ENCODE measurements at places on chromosomes 4 and X.
A peak's percentile ranks its signal among the peaks of the same experiment; 100 is the strongest.

- DNase-seq, result no peak
Measured at GRCh38 chr4:3512279-3512678, 19.9 kb downstream of the LRPAP1 start.

DNA sequence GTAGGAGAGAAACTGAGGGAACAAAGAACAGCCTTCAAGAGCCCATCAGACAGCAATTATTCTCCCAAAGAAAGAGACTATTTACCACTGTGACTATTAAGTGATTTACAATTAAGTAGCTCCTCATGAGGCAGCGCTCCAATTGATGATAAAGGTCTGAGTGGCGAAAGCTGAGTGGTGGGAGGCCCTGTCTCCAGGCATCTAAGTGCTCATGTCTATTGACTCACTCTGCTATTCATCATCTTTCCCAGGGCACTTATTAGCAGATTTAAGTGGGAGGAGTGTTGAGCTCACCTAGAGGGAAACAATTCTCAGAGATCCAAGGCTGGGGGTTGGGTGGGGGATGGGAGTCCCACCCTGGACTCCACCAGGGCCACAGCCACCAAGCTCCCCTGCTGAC is 23.3 kb downstream of the AMER1 start:
- peak; percentile 11 for DNase-seq

DNA sequence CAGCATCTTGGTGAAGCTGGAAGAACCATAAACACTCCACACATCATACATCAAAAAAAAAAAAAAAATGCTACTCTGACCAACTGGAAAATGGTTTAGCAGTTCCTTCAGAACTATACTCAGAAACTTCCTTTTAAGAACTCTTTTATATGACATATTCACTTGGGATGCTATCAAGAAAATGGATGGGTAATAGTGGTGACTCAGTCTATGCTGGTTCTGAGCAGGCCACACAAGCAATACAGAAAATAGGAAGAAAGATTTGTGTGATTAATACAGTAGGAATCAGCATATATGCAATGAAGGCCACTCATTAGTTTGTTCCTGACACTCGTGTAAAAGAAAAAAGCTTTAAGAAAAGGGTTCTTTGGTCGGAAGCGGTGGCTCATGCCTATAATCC is 123.5 kb upstream of the FAT4 start:
- DNase-seq, result no peak

DNA sequence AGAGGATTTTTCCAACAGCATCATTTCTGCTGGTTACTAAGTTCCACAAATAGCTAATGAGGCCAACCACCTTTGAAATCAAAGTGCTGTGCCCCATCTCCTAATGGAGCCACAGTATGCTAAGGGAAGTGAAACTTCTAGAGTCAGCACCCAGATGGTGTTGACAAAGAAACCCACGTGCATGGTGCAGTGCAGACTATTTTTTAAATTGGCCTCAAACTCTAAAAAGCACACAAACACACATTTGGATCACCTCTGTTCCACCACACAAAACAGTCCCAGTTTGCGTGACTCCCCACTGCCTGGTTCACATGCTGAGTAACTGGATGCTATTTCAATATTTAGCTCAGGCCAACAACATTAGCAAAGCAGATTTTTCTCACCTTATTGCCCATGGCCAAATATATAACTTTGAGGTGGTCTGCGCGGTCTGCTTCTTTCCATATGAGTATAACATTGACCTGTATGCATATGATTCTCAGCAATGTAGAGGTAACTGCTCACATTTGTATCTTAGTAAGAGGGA is 69.9 kb downstream of the AMELX start:
- no peak for DNase-seq

- peak; percentile 69 for DNase-seq
Measured at GRCh38 chrX:23742174-23742696, 841 bp downstream of the ACOT9 start.

- DNase-seq, result peak; percentile 90
Measured at GRCh38 chr4:78545275-78546246, 6.0 kb upstream of the ANXA3 start.

DNA sequence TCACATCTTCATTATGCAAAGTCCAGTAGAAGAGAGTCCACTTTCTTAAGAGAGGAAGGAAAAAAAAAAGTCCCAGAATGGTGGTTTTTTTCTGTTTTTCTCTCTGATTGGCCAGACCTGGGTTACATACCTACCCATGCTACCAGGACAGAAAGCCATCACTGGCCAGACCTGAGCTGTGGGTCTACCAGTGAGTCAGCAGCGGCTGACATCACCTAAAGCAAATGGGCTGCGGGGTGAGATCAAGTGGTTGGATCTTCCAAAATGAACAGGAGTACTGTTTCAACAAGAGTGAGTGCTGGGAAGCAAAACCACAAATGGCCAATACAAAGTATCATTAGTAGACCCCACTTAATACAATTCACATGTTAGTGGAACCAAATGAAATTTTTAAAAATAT is 1.6 kb upstream of the NDST3 start:
- DNase-seq, result no peak

- peak; percentile 46 for DNase-seq
Measured at GRCh38 chrX:48957477-48957826, at the start of gene OTUD5. TSS of gene OTUD5 (minus strand) at chrX:48957607. CDS start at chrX:48957570, 37 bp downstream.

DNA sequence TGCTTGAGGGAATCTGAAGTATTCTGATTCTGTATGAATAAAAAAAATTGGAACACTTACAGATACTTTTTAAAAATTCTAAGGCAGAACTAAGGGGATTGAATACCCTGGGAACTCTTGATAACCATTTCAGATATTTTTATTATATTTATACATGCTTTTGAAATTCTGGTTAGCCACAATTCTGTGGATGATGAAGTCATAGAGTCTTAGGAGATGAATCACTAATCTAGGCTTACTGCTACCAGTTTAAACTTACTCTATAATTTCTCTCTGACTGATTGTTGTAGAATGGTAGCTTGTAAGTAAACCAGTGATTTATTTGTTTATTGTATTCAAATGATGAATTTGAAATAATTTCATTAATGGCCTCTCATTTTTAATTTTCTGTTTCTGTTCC is 11.4 kb upstream of the SLAIN2 start:
- no peak for DNase-seq

- DNase-seq, result no peak
Measured at GRCh38 chr4:137700072-137700471, 167.8 kb upstream of the PCDH18 start.

DNA sequence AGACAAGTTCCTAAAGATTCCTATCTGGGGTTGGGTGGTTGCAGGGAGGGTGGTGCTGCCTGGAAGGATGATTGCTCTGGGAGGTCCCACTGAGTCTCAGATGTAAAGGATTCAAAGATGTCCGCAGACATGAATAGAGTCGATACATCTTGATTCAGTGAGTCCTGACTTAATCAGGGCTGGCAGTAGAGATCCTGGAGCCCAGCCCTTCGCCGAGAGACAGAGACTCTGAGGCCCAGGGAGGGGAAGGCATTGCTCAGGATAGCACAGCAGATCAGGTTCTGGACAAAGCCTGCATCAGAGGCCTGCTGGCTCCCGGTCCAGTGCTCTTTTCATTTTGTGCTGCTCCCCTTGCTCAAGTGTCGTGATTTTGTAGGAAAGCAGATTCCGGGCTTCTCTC is 21.7 kb downstream of the PJA1 start:
- no peak for DNase-seq

DNA sequence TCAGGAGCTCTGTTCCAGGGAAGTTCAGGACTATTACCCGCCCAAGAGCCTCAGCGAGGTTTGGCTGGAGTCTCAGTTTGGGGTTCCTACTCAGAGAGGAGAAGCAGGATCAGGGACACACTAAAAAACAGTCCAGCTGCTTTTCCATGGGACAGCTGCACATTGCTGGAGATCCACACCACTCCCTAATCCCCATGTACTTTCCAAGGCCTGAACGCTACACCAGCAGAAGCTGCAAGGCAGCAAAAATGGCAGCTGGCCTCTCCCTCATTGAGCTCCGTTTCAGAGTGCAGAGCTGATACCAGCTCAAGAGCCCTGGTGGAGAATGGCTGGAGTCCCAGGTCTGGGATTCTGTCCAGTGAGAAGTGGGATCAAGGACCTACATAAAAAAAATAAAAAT is 551.2 kb upstream of the PABPC5 start:
- DNase-seq, result no peak

GRCh38 chr4:54940996-54941865 is 184.2 kb downstream of the KDR start:
- no peak for DNase-seq

GRCh38 chr4:151067316-151067970 is 32.0 kb upstream of the RPS3A start:
- DNase-seq, result no peak

GRCh38 chrX:110402850-110403221 is 44.2 kb downstream of the RTL9 start:
- no peak for DNase-seq

DNA sequence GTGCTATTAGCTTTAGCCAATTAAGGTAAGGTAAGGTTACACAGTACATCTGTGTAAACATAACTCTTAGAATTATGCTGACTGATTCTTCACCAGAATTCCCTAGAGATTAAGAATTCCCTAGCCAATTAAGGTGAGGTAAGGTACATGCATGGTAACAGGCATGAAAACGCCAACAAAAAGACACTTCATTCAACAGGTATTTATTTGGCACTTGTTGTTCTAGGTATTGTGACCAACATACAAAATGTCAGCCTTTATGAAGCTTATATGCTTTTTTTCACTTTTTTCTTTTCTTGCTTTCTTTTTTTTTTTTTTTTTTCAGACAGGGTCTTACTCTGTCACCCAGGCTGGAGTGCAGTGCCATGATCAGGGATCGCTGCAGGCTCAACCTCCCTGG is 47.2 kb downstream of the EDNRA start:
- DNase-seq, result no peak

DNA sequence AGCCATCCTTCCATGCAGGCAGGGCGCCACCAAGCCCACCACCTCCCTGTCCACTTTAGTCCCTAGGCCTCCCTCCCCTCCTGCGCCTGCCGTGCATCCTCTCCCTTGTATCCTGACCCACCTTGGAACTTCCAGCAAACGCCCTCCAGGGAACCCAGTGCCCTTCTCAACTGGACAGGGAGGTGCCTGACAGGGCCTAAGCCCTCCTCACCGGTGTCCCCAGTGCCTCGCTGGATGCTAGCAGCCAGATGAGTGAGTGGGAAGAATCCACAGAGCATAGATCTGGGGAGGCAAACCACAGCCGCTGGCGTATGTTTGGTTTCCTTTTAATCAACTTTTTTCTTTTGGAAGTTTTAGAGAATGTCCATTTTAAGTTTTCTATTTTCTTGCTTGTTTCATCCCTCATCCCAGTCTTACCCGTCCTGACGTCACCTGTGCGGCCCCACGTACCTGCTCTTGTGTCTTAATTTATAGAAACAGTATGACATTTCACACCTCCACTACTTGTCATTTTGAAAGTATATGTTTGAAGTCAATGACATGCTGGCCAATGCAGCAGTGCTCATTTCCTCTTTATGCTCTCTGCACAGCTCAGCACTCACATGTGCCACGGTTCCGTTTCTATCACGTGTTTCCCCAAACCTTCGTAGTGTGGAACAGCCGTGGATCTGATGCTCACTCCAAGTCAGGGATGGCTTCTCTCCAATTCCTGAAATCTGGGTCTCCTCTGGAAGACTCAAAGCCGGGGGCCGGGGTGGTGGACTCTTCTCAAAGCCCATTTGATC is 3.4 kb upstream of the HMX1 start:
- DNase-seq, result no peak

DNA sequence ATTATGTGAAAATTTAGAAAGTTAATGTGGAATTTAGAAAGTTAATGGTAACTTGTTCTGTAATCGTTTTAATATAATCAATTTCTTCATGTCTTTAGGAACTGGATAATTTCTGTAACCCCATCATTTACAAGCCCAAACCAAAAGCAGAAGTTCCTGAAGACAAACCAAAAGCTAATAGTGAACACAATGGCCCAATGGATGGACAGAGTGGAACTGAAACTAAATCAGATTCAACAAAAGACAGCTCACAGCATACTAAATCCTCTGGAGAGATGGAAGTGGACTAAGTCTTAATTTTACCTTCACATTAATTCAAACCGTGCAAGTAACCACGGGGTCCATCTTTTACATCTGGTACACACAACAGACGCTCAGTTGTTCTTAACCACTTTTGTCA is 48.1 kb upstream of the PLK4 start:
- DNase-seq, result no peak

DNA sequence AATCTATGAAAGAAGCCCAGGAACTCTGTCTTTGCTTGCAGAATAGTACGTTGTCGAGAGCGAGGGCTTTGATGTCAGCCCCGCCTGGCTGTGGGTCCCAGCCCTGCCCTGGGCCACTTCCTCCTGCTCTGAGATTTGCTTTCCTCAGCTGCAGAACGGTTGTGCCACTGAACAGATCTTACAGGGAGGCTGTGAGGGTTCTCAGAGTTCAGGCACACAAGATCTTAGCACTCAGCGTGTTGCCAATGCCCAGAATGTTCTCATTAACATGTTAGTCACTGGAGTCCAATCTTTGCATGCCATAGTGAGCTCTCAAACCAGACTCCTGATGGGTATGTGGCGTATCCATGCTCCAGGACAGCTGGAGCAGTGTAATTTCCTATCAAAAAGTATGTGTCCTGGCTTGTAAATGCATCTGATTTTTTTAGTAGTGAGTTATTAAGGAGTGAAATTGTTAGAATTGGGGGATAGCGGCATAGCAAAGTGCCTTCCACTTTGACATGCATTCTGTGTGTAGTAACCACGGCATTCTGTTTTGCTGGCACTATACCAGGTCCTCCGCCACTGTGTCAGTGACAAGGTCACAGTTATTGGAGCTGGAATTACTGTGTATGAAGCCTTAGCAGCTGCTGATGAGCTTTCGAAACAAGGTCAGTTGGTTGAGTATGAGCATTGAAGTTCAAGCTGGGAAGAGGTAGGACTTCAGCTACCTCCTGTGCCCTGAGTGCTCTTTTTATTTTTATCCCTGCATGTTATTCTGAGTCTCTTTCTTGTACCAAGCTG is 31.6 kb downstream of the TKTL1 start:
- no peak for DNase-seq

GRCh38 chrX:66012094-66012534 is 27.8 kb downstream of the VSIG4 start:
- DNase-seq, result no peak

- DNase-seq, result no peak
Measured at GRCh38 chrX:21493226-21493830, 119.1 kb downstream of the CNKSR2 start.

DNA sequence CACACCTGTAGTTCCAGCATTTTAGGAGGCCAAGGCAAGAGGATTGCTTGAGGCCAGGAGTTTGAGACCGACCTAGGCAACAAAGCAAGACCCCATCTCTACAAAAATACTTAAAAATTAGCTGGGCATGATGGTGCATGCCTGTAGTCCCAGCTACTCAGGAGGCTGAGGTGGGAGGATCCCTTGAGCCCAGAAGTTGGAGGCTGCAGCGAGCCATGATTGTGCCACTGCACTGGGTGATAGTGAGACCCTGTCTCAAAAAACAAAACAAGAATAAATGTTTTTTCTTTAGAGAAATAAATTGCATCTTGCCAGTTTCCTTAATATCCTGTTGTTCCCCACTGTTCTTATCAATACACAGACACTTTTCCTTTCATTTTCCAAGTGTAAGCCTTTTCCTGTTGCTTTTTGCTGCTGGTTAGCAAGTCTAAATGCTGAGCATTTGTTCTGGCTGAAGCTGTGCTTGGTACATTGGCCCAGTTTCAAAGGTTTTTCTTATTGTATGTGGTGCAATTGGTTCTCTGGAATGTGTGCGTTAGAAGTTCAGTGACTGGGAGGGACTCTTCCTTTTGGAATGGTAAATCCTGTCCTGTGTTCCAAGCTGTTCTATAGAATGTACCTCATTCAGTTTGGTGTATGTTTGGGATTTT is 98.2 kb downstream of the AFF1 start:
- DNase-seq, result peak; percentile 76
